ENCODE measurements at places on chromosomes 5 and 9. TPM values are rescaled to one million over a fixed set of nuclear protein-coding genes. Genes with fewer than 3 reads are reported as not detected.

- no peak for DNase-seq
These were observed 141.4 kb downstream of the NPR3 start for GRCh38 chr5:32852535-32852934.

The ARL10 gene
- 6.6 TPM for total RNA-seq

The CYLC2 gene
- not detected for total RNA-seq

The DMRTA1 gene
- 3.4 TPM for total RNA-seq

DNA sequence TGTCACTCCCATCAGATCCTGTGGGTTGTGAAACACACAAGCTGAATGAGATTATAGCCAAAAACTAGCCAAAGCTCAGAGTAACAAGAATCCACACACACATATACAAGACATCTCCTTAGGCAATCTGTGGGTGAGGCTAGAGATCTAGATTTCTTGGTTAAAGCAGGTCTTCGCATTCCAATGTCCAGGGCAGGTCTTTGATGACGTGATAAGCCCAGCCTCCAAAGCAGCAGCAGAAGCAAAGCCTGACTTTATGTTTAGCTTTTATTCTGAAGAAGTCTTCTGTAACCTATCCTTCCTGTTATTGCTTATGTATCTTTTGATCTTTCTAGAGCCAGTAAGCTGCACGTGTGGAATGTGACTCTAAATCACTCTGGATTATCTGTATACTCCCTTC is 199.1 kb upstream of the SLC30A5 start:
- no peak for DNase-seq

The SLC36A3 gene
- not detected for total RNA-seq

DNA sequence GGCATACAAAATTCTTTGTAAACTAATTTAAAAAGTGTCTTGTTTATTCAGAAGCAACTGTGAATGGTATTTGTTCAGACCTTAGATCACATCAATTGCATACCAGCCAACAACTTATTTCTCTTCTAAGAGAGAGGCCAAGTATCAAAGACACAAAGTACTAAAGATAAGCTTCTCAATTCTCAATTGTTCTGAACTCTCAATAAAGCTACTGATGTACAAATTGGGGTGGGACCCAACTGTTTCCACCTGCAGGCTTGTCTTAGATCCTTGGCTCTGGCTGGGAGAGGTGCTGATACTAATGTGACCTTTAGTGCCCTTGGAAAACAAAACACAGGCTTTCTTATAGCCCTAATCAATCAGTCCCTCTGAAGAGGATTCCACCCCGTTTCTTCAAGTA is 22.1 kb downstream of the XRCC4 start:
- no peak for DNase-seq

The GPR21 gene
- total RNA-seq = 1.9 TPM

The INSL4 gene
- total RNA-seq = not detected

- DNase-seq = no peak
These were observed 32.6 kb downstream of the ECPAS start for GRCh38 chr9:111451570-111451969.

The HAVCR1 gene
- 0.26 TPM for total RNA-seq

DNA sequence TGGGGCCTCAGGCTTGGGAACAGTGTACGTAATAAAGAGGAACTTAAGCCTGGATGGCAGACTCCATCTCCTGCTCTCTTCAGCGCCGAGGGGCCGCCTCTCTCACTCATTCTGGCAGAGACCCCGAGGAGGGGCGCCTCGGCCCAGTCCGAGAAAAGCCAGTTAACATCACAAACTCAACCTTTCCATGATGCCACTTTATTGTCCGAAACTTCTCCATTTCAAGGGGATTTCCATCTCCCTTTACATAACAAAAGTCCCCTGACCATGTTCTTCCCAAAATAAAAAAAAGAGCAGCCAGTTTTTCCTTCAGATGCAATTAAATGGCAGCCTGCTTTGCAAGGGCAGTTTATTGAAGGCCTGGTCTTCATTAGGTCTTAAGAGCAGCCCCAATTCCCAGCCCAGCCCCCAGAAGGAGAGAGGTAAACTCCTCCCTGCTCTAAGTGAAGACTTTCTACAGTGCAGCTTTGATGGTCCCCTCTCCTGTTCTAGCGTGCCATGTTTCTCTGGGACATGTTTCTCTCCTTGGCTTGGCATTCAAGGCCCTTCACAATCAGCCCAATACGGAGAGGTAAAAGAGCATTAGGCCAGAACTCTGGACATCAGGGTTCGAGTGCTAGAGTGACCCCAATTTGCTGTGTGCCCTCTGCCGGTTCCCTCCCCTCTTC is 19.5 kb upstream of the RAB14 start:
- DNase-seq = no peak

GRCh38 chr9:104143550-104143910 is 49.4 kb downstream of the SMC2 start:
- no peak for DNase-seq

Data from mucosa of gallbladder (tissue), 1 donor.